ENCODE measurements at places on chromosomes 6 and 20. TPM values are rescaled to one million over a fixed set of nuclear protein-coding genes. Genes with fewer than 3 reads are reported as not detected.

GRCh38 chr6:138517635-138518034 lies 18.3 kb upstream of the NHSL1 start:
- DNase-seq = peak; percentile 64

- no peak for DNase-seq
These were observed 6.9 kb upstream of the VEGFA start for GRCh38 chr6:43762966-43763695.

DNA sequence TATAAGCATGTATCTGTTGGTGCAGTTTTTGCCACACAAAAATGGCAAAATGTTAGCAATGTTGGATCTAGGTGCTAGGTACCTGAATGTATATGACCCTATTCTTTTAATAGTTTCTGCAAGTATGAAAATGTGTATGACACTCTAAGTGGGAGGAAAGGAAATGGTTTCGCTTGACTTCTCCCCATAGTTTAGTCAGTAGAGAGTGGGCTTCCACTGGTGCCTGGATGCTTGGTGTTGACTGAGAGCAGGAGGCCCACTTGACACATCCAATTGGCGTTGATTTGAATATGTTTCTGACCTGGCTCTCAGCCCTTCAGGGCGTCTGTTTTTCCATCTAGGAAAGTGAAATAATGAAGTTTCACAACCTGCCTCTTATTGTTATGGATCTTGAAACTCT lies 41.8 kb upstream of the GABRR1 start:
- DNase-seq = no peak

- DNase-seq = no peak
These were observed 24.6 kb upstream of the C20orf204 start for GRCh38 chr20:64011366-64011779.

DNA sequence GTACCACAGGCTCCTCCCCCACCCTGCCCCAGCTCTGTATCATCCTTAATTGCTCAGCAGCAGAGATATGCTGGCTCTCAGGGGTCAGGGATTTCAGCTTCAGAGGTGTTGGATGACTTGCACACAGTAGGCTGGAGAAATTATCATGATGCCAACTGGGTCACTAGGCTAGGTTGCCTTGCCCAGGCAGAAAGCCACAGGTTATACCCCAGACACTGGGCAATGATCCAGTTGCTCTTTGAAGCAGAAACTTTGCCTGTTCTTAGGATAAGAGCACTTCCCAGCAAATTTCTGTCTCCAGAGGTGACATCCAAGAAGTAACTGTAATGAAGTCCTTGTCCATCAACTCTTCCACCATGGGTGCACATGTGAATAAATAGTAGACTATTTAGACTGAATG lies 38.3 kb upstream of the SCML4 start:
- DNase-seq = no peak

DNA sequence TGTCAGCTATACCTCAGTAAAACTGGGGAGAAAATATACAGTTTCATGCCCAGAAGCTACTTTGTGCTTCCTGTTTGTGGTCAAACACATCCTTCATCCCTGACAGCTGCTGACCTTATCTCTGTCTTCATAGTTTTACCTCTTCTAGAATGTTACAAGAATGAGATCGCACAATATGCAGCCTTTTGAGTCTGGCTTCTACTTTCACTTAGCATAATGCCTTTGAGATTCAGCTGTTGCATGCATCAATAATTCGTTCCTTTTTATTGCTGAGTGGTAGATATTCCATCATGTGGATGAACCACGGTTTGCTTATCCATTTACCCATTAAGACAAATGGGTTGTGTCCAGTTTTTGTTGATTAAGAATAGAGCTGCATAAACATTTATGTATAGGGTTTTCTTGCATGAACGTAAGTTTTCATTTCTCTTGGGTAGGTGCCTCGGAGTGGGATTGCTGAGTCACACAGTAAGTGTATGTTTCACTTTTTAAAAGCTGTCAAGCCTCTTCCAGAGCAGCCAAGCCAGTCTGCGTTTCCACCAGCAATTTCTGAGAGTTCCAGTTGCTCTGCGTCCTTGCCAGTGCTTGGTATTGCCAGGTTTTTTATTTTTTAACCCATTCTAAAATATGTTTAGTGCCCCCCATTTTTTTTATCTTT lies 86.6 kb upstream of the PAX1 start:
- no peak for DNase-seq

DNA sequence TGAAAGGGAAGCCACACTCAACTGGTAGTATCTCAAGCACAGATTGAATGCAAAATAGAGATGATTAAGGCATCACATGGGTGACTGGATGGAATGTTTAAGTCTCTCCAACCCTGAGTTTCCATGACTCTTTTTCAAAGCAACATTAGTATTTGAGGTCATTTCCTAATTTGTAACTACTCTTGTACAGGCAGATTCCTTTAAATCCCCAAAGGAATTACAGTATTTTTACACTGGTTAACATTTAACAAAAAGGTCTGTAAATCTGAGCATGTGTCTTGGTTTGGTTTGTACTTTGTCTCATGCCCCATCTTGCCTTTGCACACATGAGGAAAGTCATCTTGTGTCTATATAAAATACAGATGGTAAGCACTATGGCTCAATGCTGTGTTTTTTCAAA lies 15.1 kb downstream of the RMND1 start:
- no peak for DNase-seq

DNA sequence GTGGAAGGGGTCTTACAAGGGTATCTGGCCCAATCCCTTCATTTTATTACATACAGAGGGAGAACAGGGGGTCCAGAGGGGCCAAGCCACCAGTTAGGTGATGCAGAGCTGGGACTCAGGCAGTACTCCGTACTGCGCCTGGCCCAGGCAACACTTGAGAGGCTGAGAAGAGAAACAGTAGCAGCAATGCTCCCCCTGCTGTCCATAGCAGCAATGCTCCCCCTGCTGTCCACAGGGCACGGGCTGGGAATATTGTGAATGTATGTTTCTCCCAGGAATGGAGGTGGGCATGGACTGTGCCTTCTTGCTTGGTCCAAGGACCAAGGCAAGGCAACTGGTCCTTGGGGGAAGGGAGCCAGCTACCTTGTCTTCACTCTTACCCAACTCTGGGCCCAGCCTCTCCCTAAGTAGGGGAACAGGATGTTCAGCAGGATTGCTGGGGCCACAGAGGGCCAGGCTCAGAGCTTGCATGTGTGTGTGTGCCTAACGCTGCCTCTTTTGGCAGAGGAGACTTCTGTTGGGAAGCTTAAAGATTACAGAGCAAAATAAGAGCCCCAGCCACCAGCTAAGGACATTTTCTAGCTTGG lies 14.8 kb upstream of the FAM83C start:
- peak; percentile 64 for DNase-seq

- no peak for DNase-seq
These were observed 72.6 kb upstream of the DUSP22 start for GRCh38 chr6:219641-220198.

GRCh38 chr6:119333707-119334295 lies 15.8 kb downstream of the MAN1A1 start:
- DNase-seq = no peak

- no peak for DNase-seq
These were observed 61.9 kb upstream of the CARMIL1 start for GRCh38 chr6:25217302-25217701.

- no peak for DNase-seq
These were observed 4.6 kb downstream of the FOXQ1 start for GRCh38 chr6:1316489-1316971.

WFDC2 gene
- not detected for total RNA-seq

HTR1B gene
- total RNA-seq = not detected

TAGAP gene
- 39.6 TPM for total RNA-seq

SLC13A3 gene
- 0.55 TPM for total RNA-seq

CYP39A1 gene
- total RNA-seq = not detected

Measured in natural killer cell treated with Interleukin-12 subunit alpha and Interleukin-12 subunit beta and Interleukin-15 and Interleukin-18, amount 100 ng/mL, for 72 hours (primary cell).